Activated effector memory CD4-positive, alpha-beta T cell treated with anti-CD3 and anti-CD28 coated beads, Interleukin-2, amount 50 U/mL, for 16 hours (primary cell): ENCODE measurements at places on chromosomes 6 and 20.

DNA sequence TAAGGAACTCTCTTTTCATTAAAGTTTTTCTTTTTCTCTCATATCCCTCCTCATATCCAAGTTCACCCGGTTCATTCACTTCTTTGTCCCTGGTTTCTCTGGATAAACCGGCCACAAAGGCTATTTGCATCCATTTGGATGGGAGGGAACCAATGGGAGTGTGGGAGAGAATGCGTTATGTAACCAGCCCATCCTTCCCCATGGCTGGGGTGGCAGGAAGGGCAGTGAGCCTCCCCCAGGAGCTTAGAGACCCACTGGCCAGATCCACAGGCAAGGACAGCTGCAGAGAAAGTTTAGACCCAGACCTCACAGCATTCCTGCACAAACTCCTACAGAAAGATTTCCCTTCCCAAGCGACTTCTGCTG lies 10.7 kb downstream of the CASS4 start:
- DNase-seq = peak; percentile 34

DNA sequence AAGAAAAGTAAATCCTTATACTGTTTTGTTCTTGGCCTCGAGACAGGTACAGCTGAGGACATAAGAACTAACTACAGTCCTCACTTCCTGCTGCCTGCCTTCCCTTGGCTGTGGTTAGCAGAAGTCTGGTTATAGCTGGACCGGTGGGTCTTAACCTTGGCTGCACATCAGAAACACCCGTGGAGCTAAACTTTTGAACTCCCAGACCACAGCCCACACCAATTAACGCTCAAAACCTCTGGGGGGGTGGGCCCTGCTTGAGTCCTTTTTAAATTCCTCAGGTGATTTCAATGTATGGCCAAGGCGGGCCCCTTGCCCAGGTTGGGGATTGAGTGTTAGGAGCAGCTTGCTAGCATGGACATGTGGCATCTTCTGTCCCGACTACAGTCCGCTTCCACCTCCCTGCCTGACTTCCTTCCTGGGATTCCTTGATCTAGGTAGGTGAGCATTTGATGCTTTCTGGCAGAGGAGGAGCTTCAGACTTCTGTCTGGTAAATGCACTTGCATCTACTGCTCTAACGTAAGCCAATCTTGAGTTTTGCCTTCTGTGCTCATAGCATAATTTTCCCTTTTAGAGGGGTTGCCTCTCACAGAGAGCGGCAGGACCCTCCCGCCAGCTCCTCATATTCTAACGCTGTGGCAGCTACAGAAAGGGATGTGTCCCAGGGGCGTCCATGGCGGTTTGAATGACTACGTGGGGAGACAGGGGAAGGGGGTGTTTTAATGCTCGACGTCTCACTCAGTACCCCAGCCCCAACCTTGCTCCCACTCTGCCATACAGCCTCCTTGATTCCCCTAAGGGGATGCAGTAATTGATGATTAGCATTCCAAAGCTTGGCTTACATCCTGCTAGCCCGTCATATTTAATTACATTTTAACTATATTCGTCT lies 390.1 kb downstream of the ZFAND3 start:
- no peak for DNase-seq

GRCh38 chr20:45056473-45057173 lies 44.3 kb downstream of the KCNS1 start:
- DNase-seq = no peak

- no peak for DNase-seq
These were observed 37.1 kb upstream of the B4GALT5 start for GRCh38 chr20:49750611-49751396.

- no peak for DNase-seq
These were observed 244.4 kb upstream of the TCF21 start for GRCh38 chr6:133644548-133644891.

- no peak for DNase-seq
These were observed 89.3 kb downstream of the RNASET2 start for GRCh38 chr6:166866839-166867637.

- DNase-seq = no peak
These were observed 506 bp downstream of the RGS17 start for GRCh38 chr6:153130515-153131036.

DNA sequence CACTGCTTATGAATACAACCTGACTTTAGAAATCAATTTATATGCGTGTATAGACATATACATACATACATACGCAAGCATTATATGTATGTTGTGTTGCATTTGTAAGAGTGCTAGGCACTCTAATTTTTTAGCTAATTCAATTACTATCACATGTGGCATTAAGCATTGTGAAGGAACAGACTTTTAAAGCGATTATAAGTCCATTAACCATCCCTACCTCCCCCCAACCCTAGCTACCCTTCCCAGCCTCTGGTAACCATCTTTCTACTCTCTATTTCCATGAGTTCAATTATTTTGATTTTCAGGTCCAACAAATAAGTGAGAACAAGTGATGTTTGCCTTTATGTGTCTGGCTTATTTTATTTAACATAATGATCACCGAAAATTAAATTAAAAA lies 453.8 kb downstream of the DOK5 start:
- no peak for DNase-seq

- DNase-seq = no peak
These were observed 83.1 kb downstream of the CAP2 start for GRCh38 chr6:17476511-17476910.

DNA sequence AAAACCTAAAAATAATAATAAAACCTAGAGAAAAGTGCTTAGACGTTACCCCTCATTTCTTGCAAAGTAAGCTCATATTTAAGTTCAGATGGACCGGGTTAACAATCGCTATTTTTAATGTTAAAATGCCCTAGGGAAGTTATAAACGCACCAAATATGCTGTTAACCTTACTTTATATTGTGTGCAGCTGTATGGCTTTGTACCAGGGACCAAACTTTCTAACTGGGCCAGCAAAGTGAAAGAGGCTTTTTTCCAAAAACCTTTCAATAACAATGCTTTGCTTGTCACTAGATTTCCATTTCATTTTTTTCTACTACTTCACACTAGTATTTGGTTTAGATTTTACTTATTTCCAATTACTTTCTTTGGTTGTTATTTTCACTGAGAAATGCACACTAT lies 248.5 kb downstream of the FOXC1 start:
- no peak for DNase-seq
